ENCODE measurements at places on chromosomes 3 and 15.
A peak's percentile ranks its signal among the peaks of the same experiment; 100 is the strongest.

GRCh38 chr3:69032737-69033136 is 19.3 kb upstream of the EOGT start:
- no peak for DNase-seq

DNA sequence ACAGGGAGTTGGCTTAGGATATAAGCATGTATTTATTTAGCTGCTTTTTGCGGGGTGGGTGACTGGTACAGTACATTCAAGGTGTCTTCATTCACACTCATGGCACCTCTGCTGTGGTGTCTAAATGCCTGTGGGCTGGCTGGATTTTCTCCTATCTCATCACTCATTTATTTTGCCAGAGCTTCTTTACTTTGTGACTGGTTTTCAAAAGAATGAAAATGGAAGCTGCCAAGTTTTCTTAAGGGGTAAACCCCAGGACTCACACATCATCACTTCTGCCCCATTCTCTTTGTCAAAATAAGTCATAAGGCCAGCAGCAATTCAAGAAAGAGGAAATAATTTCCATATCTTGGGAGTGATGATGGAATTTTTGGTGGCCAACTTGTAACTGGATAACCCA is 493.4 kb upstream of the ALCAM start:
- no peak for DNase-seq

DNA sequence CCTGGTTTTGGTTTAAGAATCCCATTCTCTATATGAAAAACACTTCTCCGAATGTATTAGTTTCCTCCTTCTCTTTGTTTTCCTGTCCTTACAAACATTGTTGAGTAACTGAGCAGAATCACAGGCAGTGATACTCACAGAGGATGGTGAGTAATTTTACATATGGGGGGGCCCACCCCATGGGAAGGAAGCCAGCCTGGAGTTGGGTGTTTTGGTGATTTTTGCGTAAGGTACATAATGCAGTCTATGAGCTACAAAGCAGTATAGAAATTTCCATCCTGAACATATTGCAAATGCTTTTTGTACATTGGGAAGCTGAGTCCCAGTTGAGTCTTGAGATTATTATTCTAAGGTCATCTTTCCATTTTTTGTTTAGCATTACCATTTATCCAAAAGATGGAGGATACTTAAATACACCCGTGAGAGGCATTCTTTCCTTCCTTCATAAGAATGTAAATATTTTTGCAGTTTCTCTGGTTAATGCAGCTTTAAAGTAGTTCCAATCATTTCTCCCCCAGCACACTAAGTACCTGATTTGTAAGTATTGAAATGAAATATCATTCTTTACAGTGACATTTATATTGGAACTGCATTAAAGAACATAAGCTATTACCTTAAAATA is 476.8 kb downstream of the AGBL1 start:
- DNase-seq, result no peak

GRCh38 chr3:44104668-44105321 is 136.9 kb upstream of the TOPAZ1 start:
- peak; percentile 56 for DNase-seq

- no peak for DNase-seq
These were observed 1.9 kb downstream of the SPINT1 start for GRCh38 chr15:40845511-40846284.

GRCh38 chr3:103083848-103084631 is 649.2 kb downstream of the ZPLD1 start:
- DNase-seq, result no peak

DNA sequence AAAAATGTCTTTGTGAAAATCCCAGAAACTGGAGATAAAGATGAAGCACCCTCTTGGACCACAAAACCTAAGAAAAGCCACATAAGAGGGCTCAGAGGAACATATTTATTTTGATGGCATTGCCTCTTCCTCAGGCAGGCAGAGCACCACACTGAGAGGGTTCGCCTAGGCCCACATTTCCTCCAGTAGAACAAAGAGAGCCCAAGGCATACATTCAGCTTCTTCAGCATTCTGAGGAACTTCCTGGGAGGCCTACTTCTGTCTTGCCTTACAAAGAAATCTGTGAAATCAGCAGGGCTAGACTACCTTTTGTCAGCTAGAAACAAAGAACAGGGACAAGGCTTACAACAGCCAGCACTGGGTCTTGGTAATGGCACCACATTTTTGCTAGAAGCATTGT is 1325.3 kb downstream of the SI start:
- no peak for DNase-seq

GRCh38 chr3:170372190-170372879 is 14.8 kb downstream of the SKIL start:
- no peak for DNase-seq

DNA sequence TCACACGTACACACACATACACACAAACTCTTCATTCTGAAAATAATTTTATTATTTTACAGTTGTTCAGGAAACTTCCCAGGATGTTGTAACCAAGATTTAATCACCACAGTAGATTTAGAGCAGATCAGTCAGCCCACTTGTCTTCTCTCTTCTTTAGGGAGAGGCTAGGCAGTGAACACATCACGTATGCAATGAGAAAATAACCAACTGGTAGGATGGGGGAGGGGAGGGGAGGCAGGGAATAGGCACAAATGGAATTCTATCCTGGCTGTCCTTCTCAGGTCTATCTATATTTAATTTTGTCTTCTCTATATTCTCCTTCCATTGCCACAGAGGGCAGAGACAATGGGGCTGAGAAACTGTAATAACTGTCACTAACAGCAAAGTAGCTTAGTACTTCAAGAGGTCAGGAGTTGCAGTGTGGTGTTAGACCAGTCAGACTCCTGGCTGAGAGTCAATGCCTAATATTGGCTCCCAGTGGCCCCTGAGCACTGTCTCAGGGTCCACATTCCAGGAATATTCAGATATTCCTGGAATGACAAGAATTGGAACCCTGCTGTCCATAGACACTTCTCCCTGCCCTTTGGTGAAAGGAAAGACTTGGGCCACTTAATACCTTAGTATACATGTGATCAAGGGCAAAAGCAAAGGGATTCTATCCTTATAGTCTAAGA is 2.6 kb upstream of the HCLS1 start:
- no peak for DNase-seq

- no peak for DNase-seq
These were observed 77.8 kb upstream of the LPP start for GRCh38 chr3:188076176-188076575.

DNA sequence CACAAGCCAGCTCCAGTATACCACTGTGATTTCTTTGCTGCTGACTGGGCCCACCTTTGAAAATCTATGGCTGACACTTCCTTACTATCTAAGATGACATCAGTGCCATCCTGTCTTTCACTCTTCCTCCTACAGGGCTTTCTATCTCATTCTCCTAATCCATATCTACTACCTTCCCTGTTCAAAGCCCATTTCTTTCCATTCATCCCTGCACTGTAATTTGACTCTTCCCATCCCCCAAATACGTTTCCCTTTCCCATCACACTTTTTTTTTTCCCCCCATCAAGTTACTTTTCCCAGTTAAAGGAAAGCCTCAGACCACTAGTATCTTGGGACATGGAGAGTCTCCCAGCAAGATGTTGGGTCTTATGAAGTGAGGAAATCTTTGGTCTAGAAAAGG is 136.7 kb downstream of the AKAP13 start:
- no peak for DNase-seq

DNA sequence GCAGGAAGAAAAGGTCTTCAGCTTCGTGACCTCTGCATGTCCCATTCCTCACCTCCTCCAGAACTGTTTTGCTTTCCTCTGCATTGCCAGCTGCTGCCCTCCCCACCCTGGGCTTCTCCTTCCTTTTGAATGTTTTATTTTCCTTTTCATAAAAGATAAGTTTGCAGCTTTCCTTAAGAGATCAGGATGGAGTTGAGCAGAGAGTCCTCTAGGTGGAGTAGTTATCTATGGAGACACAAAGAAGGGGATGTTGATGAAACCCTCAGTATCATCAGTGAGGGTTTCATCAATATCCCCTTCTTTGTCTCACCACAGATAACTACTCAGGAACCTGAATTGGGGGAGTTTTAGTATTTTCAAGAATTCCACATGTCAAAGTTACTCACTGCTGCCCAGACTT is 19.0 kb upstream of the SLC25A36 start:
- DNase-seq, result no peak

- DNase-seq, result peak; percentile 89
These were observed 37.8 kb downstream of the ZNF445 start for GRCh38 chr3:44439499-44440295.

Data from T-helper 2 cell treated with Interferon-gamma antibody and Interleukin-4, amounts not matched to agents 5 μg/mL and 100 μg/mL, for 36 hours (primary cell).